HepG2 (cell line): ENCODE measurements at places on chromosomes 13 and 19. TPM values are rescaled to one million over a fixed set of nuclear protein-coding genes. Genes with fewer than 3 reads are reported as not detected.

POU2F2 gene
- 0.03 and 0.09 TPM in 2 replicates for total RNA-seq

HIF3A gene
- 0.09 TPM in 1 of 2 replicates, not detected in the other for total RNA-seq

NAXD gene
- total RNA-seq, result 18.5 and 19.0 TPM in 2 replicates

F7 gene
- 7.2 and 12.6 TPM in 2 replicates for total RNA-seq

CEACAM21 gene
- total RNA-seq, result not detected in 2 replicates

COL4A2 gene
- total RNA-seq, result 0.15 and 0.22 TPM in 2 replicates

HSD11B1L gene
- 2.8 TPM in 2 replicates for total RNA-seq

SLC10A2 gene
- total RNA-seq, result not detected in 2 replicates
